ENCODE measurements at places on chromosomes 5 and 9. TPM values are rescaled to one million over a fixed set of nuclear protein-coding genes. Genes with fewer than 3 reads are reported as not detected.
A peak's percentile ranks its signal among the peaks of the same experiment; 100 is the strongest.

- no peak for DNase-seq
- no peak overlapping the region for H3K4me3 ChIP-seq
- H3K27me3 ChIP-seq = no peaks in the 10 kb centered on the region
- H3K4me1 ChIP-seq = no peaks in the 10 kb centered on the region
- H3K27ac ChIP-seq = no peak overlapping the region
Measured at GRCh38 chr5:99702565-99702964, 773.8 kb upstream of the CHD1 start.

GRCh38 chr5:50547303-50547702 is 106.2 kb upstream of the EMB start:
- H3K4me1 ChIP-seq = no peaks in the 10 kb centered on the region
- H3K27me3 ChIP-seq = no peaks in the 10 kb centered on the region
- no peak overlapping the region for H3K4me3 ChIP-seq
- no peak for DNase-seq
- H3K27ac ChIP-seq = no peak overlapping the region
- no peaks in the 10 kb centered on the region for H3K36me3 ChIP-seq

DNA sequence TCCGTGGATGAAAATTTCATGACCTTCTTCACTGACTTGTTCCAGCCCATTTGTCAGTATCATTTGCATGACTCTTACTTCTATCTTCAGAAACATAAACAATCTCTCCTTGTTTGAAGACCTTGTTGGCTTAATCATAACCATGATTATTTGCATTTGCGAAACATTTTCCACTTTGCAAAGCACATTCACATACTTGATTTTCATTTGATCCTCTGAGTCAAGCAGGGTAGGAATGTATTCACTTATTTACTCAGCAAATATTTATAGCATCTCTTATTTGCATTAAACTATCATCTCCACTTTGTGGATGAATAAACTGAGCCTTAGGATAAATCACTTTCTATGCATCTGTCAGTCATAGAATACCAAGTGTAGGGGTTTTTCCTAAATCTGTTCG is 343.0 kb upstream of the SGCD start:
- H3K4me3 ChIP-seq = no peak overlapping the region
- no peak overlapping the region for H3K27ac ChIP-seq
- DNase-seq = no peak

- peak overlapping the region; percentile 10 for H3K4me3 ChIP-seq
- H3K36me3 ChIP-seq = no peaks in the 10 kb centered on the region
- H3K27me3 ChIP-seq = no peaks in the 10 kb centered on the region
- no peak for DNase-seq
- H3K4me1 ChIP-seq = no peaks in the 10 kb centered on the region
Measured at GRCh38 chr5:81195335-81195929, 37.7 kb upstream of the CKMT2 start.

DNA sequence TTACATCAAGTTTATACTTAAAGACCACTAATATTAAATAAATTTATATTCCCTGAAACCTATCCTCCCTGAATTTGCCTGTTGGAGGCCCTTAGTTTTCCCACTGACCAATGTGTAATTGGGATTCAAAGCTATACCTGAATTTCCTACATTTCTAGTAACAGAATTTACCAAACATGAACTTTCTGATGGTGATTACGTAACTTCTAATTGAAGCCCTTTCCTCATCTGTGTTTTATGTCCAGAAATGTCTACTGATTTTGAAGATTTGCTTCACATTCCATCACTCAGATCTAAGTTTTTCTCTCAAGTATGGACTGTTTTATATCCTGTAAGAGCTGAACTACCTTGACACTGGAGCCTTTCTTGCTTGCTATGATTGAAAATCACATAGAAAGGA is 12.8 kb downstream of the ZFP62 start:
- no peaks in the 10 kb centered on the region for H3K27me3 ChIP-seq
- no peak overlapping the region for H3K4me3 ChIP-seq
- no peak for DNase-seq
- H3K4me1 ChIP-seq = peaks cover 10% of the 10 kb centered on the region

- DNase-seq = no peak
- no peak overlapping the region for H3K4me3 ChIP-seq
- no peaks in the 10 kb centered on the region for H3K4me1 ChIP-seq
Measured at GRCh38 chr5:1768283-1769000, 31.2 kb downstream of the MRPL36 start.

GRCh38 chr5:151708126-151708525 is 21.4 kb upstream of the SPARC start:
- DNase-seq = no peak
- H3K36me3 ChIP-seq = no peaks in the 10 kb centered on the region
- H3K4me1 ChIP-seq = no peaks in the 10 kb centered on the region
- no peaks in the 10 kb centered on the region for H3K27me3 ChIP-seq

GRCh38 chr9:93061791-93062763 is 3.6 kb downstream of the SUSD3 start:
- H3K27ac ChIP-seq = no peak overlapping the region
- H3K36me3 ChIP-seq = no peaks in the 10 kb centered on the region
- DNase-seq = no peak
- H3K27me3 ChIP-seq = peaks cover 3% of the 10 kb centered on the region
- H3K4me3 ChIP-seq = no peak overlapping the region

DNA sequence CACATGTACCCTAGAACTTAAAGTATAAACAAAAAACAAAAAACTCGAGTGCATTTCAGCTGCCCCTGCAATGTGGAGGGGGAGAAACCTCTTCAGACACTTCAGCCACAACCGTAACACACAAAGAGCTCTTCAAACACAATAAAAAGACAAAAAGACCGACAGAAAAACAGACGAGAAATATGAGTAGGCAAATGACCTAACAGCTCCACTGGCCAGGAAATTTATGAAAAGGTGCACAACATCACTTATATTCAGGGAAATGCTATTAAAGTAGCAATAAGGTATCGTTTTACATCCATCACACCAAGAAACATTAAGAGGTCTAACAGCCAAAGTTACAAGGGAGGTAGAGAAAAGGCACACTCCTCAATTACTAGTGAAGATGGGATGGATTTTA is 6.2 kb downstream of the ZBED3 start:
- no peaks in the 10 kb centered on the region for H3K27me3 ChIP-seq
- H3K4me3 ChIP-seq = no peak overlapping the region
- H3K36me3 ChIP-seq = no peaks in the 10 kb centered on the region
- H3K4me1 ChIP-seq = peaks cover 21% of the 10 kb centered on the region
- no peak overlapping the region for H3K27ac ChIP-seq

DNA sequence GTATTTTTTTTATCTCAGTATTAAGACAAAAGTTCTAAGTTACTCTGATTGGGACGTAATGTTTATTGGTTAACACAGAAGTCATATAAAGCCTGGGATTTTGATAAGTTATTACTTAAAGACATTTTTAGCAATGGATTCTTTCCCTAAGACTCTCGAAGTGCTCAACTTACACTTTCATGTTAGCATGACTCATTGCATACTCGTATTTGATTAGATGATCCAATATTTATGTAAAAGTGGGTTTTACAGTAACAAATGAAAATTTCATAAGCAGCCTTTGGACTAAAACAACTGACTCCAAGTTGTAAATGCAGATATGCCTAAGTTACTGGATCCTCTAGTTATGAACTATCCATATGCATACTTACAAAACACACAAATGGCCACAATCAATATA is 567.7 kb upstream of the NUDT12 start:
- DNase-seq = no peak
- no peaks in the 10 kb centered on the region for H3K36me3 ChIP-seq
- no peak overlapping the region for H3K4me3 ChIP-seq
- no peaks in the 10 kb centered on the region for H3K27me3 ChIP-seq

GRCh38 chr9:126638571-126639132 is 24.9 kb downstream of the LMX1B start:
- H3K4me1 ChIP-seq = no peaks in the 10 kb centered on the region
- DNase-seq = no peak
- H3K4me3 ChIP-seq = peak overlapping the region; percentile 7

GRCh38 chr9:87181670-87182069 is 234.4 kb upstream of the GAS1 start:
- no peaks in the 10 kb centered on the region for H3K4me1 ChIP-seq
- H3K27ac ChIP-seq = no peak overlapping the region
- H3K27me3 ChIP-seq = no peaks in the 10 kb centered on the region
- no peak for DNase-seq

DNA sequence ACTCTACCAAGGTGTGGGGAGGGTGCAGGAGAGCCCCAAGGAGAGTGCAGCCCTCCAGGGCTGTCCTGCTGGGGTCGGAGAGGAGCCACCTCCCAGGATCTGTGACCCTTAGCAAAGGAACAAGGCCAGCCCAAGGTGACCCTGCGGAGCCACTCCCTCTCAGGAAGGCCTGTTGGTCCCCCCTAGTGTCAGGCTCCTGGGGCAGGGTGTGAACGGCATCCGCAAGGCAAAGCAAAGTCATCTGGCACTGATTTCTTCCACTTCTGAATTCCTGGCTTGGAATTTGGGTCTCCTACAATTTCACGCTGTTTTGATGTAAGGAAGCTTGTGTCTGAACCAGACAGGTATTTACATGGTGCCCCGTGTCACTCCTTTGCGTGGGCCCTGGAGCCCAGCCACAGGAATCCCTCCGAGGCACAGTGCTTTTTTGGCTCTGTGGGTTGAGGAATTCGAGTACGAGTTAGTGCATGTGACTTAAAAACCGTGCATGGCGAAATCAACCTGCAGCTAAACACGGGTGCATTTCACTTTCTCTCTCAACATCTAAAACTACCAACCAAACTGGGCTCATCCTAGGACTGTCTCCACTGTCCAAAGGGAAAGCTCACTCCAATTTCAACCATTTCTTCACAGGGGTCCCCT is 24.5 kb upstream of the GFPT2 start:
- no peak overlapping the region for H3K27ac ChIP-seq
- no peak for DNase-seq
- no peaks in the 10 kb centered on the region for H3K4me1 ChIP-seq
- no peaks in the 10 kb centered on the region for H3K27me3 ChIP-seq
- H3K36me3 ChIP-seq = no peaks in the 10 kb centered on the region

- H3K36me3 ChIP-seq = no peaks in the 10 kb centered on the region
- no peaks in the 10 kb centered on the region for H3K27me3 ChIP-seq
- H3K4me1 ChIP-seq = no peaks in the 10 kb centered on the region
- no peak overlapping the region for H3K4me3 ChIP-seq
- H3K27ac ChIP-seq = no peak overlapping the region
- DNase-seq = no peak
Measured at GRCh38 chr5:146390469-146390868, 51.8 kb downstream of the POU4F3 start.

COL27A1 gene
- total RNA-seq = 7.5 TPM

Data from esophagus squamous epithelium (tissue), 5 donors.